ENCODE measurements at places on chromosomes 11 and 22. TPM values are rescaled to one million over a fixed set of nuclear protein-coding genes. Genes with fewer than 3 reads are reported as not detected.

OR10D3 gene
- not detected for total RNA-seq

SLC22A9 gene
- total RNA-seq, result not detected

SEZ6L gene
- total RNA-seq, result 0.18 TPM

SMPD1 gene
- 32.9 TPM for total RNA-seq

CACNA1I gene
- 0.75 TPM for total RNA-seq

GGT1 gene
- 8.2 TPM for total RNA-seq

PATE4 gene
- not detected for total RNA-seq

APOL4 gene
- 34.4 TPM for total RNA-seq

PNPLA5 gene
- not detected for total RNA-seq

RBMXL2 gene
- not detected for total RNA-seq

BAIAP2L2 gene
- total RNA-seq, result 1.4 TPM

TMPRSS5 gene
- 1.5 TPM for total RNA-seq

AP1B1 gene
- 173 TPM for total RNA-seq

FAM111B gene
- total RNA-seq, result 1.0 TPM

LUZP2 gene
- total RNA-seq, result 0.96 TPM

NCAM1 gene
- 26.7 TPM for total RNA-seq

GAS2L1 gene
- 15.6 TPM for total RNA-seq

POU2F3 gene
- 7.6 TPM for total RNA-seq

POLD3 gene
- total RNA-seq, result 21.8 TPM

ANGPTL5 gene
- not detected for total RNA-seq

TRIM66 gene
- 40.1 TPM for total RNA-seq

SMIM38 gene
- 1.1 TPM for total RNA-seq

MFRP gene
- total RNA-seq, result not detected

TRIM48 gene
- total RNA-seq, result not detected

BTG4 gene
- not detected for total RNA-seq

PGA5 gene
- total RNA-seq, result not detected

CD248 gene
- 49.2 TPM for total RNA-seq
